Neural progenitor cell (in vitro differentiated cells): ENCODE measurements at places on chromosomes 13 and 19. TPM values are rescaled to one million over a fixed set of nuclear protein-coding genes. Genes with fewer than 3 reads are reported as not detected.
A peak's percentile ranks its signal among the peaks of the same experiment; 100 is the strongest.

DNA sequence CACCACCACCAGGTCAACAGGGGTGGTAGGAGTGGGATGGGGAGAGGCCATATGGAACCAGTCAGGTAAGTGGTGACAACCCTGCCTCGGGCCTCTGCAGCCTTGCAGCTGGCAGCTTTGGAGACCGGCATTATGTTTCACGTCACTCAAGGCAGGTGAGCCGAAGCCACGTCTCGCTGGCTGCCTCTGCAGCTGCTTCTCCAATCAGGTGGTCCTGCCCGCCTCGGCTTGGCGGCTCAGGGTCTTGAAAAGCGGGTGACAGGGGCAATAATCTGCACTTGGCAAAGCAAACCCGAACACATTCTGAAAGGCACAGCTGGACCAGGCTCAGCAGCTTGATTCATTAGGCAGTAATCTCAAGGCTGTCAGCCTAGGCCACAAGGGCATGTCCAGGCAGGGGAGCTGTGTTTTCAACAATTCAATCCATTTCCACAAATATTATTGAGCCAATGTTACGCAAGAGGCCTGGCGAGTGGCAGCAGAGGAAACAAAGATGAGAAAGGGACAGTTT lies 77.4 kb upstream of the PCDH8 start:
- H3K27me3 ChIP-seq: no peaks in the 10 kb centered on the region
- no peak for DNase-seq
- H3K4me3 ChIP-seq: no peak overlapping the region
- H3K27ac ChIP-seq: no peak overlapping the region
- H3K36me3 ChIP-seq: no peaks in the 10 kb centered on the region

ZNF724 gene
- total RNA-seq: 60.6 and 75.1 TPM in 2 replicates

LILRA1 gene
- total RNA-seq: not detected in 2 replicates

SHISA2 gene
- 367 and 386 TPM in 2 replicates for total RNA-seq

DNA sequence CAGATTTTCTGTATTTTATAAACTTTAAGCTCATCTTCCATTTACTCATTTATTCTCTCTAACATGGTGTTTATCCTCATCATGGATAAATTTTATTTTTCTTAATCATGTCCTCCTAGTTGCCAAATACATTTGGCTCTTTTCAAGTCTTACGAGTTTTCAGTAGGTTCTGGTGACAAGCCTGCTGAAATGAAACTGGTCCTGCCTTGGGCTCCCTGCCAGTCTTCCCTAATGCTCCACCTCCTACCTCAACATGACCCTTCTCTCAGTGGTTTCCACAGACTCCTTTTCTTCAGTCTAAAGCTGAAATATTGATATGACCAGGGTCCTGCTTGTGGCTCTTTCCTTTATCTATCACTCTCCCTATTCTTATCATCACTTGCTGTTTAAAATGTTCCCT lies 81.2 kb downstream of the TRPC4 start:
- no peak overlapping the region for H3K4me3 ChIP-seq
- no peak for DNase-seq
- H3K36me3 ChIP-seq: no peaks in the 10 kb centered on the region
- H3K4me1 ChIP-seq: peaks cover 11% of the 10 kb centered on the region
- H3K27me3 ChIP-seq: no peaks in the 10 kb centered on the region

- no peak for DNase-seq
- H3K36me3 ChIP-seq: no peaks in the 10 kb centered on the region
- H3K27ac ChIP-seq: no peak overlapping the region
- H3K27me3 ChIP-seq: no peaks in the 10 kb centered on the region
- H3K4me3 ChIP-seq: no peak overlapping the region
- peaks cover 15% of the 10 kb centered on the region for H3K4me1 ChIP-seq
Measured at GRCh38 chr13:111865046-111865445, 201.9 kb upstream of the SOX1 start.

GRCh38 chr19:15838351-15838750 lies 22.9 kb upstream of the OR10H1 start:
- no peaks in the 10 kb centered on the region for H3K27me3 ChIP-seq
- H3K27ac ChIP-seq: no peak overlapping the region
- H3K36me3 ChIP-seq: no peaks in the 10 kb centered on the region
- no peak for DNase-seq

- no peaks in the 10 kb centered on the region for H3K36me3 ChIP-seq
- no peak overlapping the region for H3K4me3 ChIP-seq
- H3K4me1 ChIP-seq: peaks cover 3% of the 10 kb centered on the region
- no peaks in the 10 kb centered on the region for H3K27me3 ChIP-seq
Measured at GRCh38 chr13:113740661-113741060, 18.4 kb upstream of the TMEM255B start.

DNA sequence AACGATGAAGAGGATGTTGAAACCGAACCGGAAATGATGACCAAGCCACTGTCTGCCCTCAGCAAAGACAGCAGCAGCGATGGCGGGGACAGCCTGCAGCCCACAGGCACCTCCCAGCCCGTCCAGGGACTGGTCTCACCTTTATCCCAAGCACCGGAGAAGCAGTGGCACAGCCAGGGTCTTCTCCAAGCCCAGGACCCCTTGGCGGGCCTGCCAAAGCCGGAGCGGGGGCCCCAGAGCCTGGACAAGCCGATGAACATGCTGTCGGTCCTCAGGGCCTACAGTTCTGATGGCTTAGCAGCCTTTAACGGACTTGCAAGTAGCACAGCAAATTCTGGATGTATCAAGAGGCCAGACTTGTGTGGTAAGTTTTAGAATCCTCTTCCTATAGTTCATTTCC lies 177.0 kb downstream of the ZNF536 start:
- no peak overlapping the region for H3K27ac ChIP-seq
- no peaks in the 10 kb centered on the region for H3K36me3 ChIP-seq
- H3K4me1 ChIP-seq: no peaks in the 10 kb centered on the region
- DNase-seq: no peak
- no peaks in the 10 kb centered on the region for H3K27me3 ChIP-seq

- H3K27me3 ChIP-seq: peaks cover 71% of the 10 kb centered on the region
- no peaks in the 10 kb centered on the region for H3K36me3 ChIP-seq
- H3K4me3 ChIP-seq: no peak overlapping the region
- no peak for DNase-seq
- H3K27ac ChIP-seq: no peak overlapping the region
Measured at GRCh38 chr19:4775627-4776152, 15.8 kb upstream of the FEM1A start.

DNA sequence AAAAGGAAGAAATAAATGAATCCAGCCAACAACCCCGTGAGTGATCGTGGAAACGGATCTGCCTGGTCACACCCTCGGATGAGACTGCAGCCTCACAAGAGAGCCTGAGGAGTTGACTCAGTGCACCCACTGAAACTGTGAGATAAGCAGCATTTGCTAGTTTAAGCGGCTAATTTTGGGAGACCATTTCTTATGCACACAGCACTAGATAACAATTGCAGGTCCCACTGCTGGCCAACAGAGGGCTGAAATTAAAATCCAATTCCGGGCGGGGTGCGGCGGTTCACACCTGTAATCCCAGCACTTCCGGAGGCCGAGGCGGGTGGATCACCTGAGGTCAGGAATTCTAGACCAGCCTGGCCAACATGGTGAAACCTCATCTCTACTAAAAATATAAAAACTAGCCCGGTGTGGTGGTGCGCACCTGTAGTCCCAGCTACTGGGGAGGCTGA lies 3.6 kb downstream of the UQCR11 start:
- DNase-seq: no peak
- no peak overlapping the region for H3K4me3 ChIP-seq
- no peaks in the 10 kb centered on the region for H3K36me3 ChIP-seq
- no peak overlapping the region for H3K27ac ChIP-seq
- H3K27me3 ChIP-seq: no peaks in the 10 kb centered on the region

DNA sequence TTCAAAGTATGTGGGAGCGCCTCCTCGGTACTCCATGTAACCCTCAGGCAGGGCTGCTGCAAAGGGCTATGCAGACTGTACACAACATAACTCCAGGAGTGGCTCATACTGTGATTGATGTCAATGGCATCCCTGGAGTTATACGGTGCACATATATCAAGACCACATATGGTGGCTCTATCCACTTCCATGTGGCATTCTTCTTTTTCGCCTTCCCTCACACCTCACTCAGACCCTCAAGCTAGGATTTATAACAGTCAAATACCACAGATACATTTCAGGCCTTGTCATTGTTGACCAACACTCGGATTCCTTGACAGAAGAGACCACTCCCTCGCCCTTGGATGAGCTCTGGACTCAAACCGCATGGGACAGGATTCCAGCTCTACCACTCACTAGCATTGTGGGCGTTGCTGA lies 11.3 kb upstream of the UBL3 start:
- no peak overlapping the region for H3K27ac ChIP-seq
- no peaks in the 10 kb centered on the region for H3K36me3 ChIP-seq
- DNase-seq: no peak

- H3K27me3 ChIP-seq: peaks cover 10% of the 10 kb centered on the region
- no peaks in the 10 kb centered on the region for H3K36me3 ChIP-seq
- H3K27ac ChIP-seq: no peak overlapping the region
- no peak for DNase-seq
- H3K4me1 ChIP-seq: peaks cover 6% of the 10 kb centered on the region
- H3K4me3 ChIP-seq: no peak overlapping the region
Measured at GRCh38 chr19:19388568-19389555, 16.6 kb upstream of the GATAD2A start.

GRCh38 chr19:41531438-41532311 lies 44.3 kb upstream of the CEACAM21 start:
- H3K27ac ChIP-seq: no peak overlapping the region
- no peaks in the 10 kb centered on the region for H3K27me3 ChIP-seq
- DNase-seq: no peak
- no peak overlapping the region for H3K4me3 ChIP-seq
- H3K4me1 ChIP-seq: no peaks in the 10 kb centered on the region

- no peak overlapping the region for H3K27ac ChIP-seq
- H3K36me3 ChIP-seq: no peaks in the 10 kb centered on the region
- no peaks in the 10 kb centered on the region for H3K27me3 ChIP-seq
- no peaks in the 10 kb centered on the region for H3K4me1 ChIP-seq
Measured at GRCh38 chr13:90477216-90477615, 870.3 kb upstream of the MIR17HG start.

- H3K27me3 ChIP-seq: no peaks in the 10 kb centered on the region
- DNase-seq: no peak
- H3K4me3 ChIP-seq: no peak overlapping the region
- H3K4me1 ChIP-seq: peaks cover 15% of the 10 kb centered on the region
- H3K36me3 ChIP-seq: no peaks in the 10 kb centered on the region
Measured at GRCh38 chr13:112882555-112883024, 86.4 kb upstream of the MCF2L start.

DNA sequence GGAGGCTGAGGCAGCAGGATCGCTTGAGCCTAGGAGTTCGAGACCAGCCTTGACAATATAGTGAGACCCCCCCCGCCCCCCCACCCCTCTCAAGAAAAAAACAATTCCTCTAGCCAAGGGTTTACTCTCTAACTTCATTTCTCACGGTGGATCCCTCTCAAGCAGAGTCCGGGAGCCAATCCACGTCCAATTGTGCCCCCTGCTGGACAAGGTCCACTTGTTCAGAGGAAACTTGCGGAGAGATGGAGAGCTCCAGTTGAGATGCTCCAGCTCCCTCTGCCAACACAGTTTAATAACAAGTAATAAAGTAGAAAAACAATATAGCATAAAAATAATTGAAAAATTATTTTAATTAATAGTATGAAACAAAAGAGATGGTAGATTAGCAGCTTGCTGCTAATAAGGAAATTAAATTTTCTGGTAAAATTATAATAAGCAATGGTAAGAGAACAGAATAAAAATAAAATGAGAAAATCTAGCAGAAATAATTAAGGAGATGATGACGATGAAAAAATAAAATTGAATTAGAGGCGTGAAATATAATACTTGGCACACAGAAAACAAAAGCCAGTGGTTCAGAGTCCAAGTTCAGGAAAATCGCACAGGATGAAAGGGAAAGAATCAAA lies 14.5 kb upstream of the SIGLEC14 start:
- H3K4me3 ChIP-seq: no peak overlapping the region
- H3K27ac ChIP-seq: no peak overlapping the region
- H3K27me3 ChIP-seq: peaks cover 8% of the 10 kb centered on the region
- no peaks in the 10 kb centered on the region for H3K36me3 ChIP-seq

NUMBL gene
- 6.4 and 19.8 TPM in 2 replicates for total RNA-seq

NCAN gene
- total RNA-seq: 4.8 and 12.9 TPM in 2 replicates

TEX101 gene
- not detected in 2 replicates for total RNA-seq

ZNF566 gene
- total RNA-seq: 16.8 and 29.5 TPM in 2 replicates

DNA sequence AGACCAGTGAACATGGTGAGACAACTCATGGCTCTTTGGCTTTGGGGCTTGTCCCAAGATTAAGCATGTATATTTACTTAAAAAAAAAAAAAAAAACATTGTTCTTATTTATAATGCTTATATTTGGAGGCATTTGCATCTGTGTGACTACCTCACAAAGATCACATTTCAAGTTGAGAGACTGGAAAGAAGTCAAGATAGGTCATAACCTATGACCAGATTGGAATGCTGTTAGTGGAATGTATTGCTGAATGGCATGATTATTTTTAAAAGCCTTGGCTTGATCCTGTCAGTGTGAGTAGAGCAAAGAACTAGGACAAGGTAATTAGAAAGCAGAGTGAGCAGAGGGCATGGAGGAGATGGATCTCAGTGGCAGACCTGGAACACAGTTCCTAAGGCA lies 214.6 kb downstream of the OXGR1 start:
- H3K36me3 ChIP-seq: no peaks in the 10 kb centered on the region
- H3K27me3 ChIP-seq: no peaks in the 10 kb centered on the region
- no peak for DNase-seq
- H3K4me1 ChIP-seq: no peaks in the 10 kb centered on the region

ZNF561 gene
- total RNA-seq: 45.6 and 80.1 TPM in 2 replicates

DNA sequence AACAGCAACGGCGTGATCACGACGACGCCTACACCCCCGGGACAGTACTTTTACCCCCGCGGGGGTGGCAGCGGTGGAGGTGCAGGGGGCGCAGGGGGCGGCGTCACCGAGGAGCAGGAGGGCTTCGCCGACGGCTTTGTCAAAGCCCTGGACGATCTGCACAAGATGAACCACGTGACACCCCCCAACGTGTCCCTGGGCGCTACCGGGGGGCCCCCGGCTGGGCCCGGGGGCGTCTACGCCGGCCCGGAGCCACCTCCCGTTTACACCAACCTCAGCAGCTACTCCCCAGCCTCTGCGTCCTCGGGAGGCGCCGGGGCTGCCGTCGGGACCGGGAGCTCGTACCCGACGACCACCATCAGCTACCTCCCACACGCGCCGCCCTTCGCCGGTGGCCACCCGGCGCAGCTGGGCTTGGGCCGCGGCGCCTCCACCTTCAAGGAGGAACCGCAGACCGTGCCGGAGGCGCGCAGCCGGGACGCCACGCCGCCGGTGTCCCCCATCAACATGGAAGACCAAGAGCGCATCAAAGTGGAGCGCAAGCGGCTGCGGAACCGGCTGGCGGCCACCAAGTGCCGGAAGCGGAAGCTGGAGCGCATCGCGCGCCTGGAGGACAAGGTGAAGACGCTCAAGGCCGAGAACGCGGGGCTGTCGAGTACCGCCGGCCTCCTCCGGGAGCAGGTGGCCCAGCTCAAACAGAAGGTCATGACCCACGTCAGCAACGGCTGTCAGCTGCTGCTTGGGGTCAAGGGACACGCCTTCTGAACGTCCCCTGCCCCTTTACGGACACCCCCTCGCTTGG lies 966 bp downstream of the JUNB start:
- H3K27me3 ChIP-seq: peaks cover 39% of the 10 kb centered on the region
- peak overlapping the region; percentile 61 for H3K4me3 ChIP-seq
- DNase-seq: peak; percentile 76
- no peaks in the 10 kb centered on the region for H3K36me3 ChIP-seq

LILRB3 gene
- total RNA-seq: not detected in 2 replicates
